Naive thymus-derived CD4-positive, alpha-beta T cell (primary cell): ENCODE measurements at places on chromosomes 1 and 21.

- DNase-seq, result no peak
These were observed 1.5 kb downstream of the CORT start for GRCh38 chr1:10451287-10451686.

- DNase-seq, result no peak
These were observed 38.1 kb upstream of the VWA5B1 start for GRCh38 chr1:20252587-20252986.

GRCh38 chr1:23589585-23589986, 30.3 kb upstream of the ID3 start:
- DNase-seq, result no peak

- no peak for DNase-seq
These were observed 83.4 kb downstream of the USP24 start for GRCh38 chr1:55131801-55132200.

DNA sequence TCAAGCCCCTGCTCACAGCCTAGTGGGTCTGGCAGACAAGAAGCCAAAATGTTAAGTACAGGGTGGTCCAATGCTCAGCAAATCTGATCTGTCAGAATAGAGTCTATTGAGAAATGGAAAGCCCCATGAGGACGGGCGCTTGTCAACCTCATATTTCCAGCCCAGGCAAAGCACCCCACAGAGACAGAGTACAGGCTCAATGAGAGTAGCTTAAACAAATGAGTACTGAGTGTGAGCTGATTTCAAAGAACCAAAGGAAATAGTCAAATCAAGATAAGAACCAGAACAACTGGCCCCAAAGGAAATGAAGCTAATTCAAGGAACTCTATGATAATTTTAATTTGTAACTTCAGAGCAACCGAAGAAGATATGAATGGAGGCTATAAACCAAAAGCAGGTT, 44.6 kb upstream of the SLC30A1 start:
- DNase-seq, result no peak

GRCh38 chr1:84883286-84883685, 9.7 kb downstream of the LPAR3 start:
- no peak for DNase-seq

DNA sequence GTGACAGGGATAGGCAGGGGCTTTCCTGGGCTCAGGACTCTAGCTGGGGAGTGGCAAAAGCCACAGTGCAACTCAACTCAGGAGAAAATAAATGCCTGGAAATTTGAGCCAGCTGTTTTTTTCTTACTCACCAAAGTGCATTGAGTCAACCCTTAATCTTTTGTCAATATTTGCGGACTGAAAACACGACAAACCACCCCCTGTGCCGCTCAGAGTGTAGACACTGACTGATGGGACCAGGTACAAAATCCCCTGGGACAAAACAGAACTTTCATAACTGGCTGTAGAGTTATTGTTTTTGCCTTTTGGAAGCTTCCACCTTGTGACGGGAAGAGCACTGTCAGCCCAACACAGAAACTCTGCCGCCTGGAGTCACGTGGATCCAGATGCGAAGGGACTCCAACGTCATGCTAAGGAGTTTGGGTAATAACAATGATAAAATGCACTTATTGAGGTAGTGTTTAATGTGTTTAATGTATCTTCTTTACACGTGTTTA, 164.6 kb downstream of the PLPP3 start:
- no peak for DNase-seq

- no peak for DNase-seq
These were observed 50.2 kb downstream of the LPAR3 start for GRCh38 chr1:84842748-84843231.

DNA sequence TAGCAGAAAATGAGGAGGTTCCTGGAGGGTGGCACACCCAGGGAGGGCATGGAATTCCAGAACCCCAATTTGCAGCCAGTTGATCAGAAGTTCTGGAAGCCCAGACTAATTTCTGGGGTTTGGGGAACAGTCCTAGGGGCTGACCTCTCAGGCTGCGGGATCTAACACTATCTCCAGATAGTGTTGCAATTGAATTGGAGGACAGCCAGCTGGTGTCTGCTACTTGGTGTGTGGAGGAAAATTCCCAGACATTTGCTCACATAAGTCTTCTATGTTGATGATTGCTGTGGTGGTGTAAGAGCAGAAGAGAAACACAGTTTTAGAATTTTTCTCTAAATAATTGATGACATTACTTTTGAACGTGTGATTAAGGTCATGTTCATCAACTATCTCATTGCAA, 154.3 kb upstream of the RNPC3 start:
- no peak for DNase-seq

GRCh38 chr1:56311766-56312165, 267.6 kb downstream of the PLPP3 start:
- DNase-seq, result no peak

GRCh38 chr1:36217670-36218069, 6.6 kb upstream of the THRAP3 start:
- DNase-seq, result no peak

- no peak for DNase-seq
These were observed 448.0 kb downstream of the KCNT2 start for GRCh38 chr1:196160066-196160795.

DNA sequence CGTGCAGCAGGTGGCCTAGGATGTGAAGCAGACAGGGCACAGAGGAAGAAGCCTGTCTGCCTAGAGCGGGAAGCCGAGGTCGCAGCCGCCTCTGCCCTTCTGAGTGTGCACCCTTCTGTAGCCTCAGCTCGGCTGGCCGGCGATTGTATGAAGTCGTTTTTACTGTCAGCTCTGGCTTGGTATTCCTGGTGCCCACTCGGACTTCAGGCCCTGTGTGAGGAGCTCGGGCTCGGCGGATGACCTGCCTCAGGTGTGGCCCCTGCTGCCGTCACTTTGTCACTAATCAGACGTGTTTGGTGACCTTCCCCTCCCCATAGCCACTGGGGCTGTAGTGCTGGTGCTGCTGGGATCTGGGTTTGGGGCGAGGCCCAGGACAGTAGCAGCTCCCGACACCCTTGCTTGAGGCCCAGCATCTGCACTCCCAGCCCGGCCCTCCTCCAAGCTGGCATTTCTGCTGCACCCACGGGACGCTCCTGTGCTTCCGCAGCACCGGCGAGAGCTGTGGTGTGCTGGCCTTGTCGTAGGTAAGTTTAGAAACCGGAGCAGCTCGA, 18.1 kb downstream of the SLX9 start:
- DNase-seq, result no peak

DNA sequence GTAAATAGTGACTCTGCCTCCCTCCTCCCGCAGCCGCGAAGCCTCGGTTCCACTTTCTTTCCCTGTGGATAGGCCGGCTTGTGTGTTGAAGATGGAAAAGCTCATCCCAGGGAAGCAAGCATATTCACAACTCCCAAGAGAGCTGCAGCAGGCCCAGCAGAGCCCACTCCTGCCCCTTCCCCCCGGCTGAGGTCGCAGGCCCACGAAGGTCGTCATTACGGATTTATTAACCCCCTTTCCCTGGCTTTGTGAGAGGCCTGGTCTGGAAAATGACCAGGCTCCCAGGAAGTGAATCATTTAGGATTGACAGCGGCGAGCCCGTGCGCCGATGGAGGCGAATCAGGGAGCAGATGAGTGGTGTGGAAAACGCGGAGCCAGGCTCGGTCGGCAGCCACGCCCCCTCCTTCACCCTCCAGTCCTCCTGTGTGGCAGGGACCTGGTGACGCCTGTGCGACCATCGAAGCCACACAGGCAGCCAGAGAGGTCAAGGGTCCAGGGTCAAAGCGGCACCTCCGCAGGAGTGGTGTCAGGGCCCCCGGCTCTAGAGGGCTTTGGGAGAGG, 93.4 kb downstream of the PRDM16 start:
- DNase-seq, result no peak

DNA sequence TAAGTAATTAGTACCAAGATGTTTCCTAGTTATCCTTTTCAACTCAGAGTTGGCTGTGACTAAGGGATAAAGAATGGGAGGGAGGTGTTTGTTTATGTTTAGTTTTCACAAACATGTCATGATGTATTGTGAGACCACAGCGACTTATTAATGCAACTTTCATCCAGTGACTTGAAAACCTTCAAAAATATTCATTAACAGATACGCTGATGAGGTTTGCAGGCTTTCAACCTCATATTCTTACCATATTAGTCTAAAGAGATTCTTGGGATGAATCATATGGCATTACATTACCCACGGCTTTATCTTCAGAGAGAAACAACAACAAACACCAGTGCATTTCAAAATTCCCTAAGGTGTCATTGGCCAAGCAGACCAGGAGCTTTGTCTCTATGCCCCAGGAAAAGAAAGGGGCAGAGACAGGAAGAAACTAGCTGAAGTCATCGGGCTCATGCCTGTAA, 36.4 kb downstream of the PALMD start:
- DNase-seq, result no peak

GRCh38 chr1:2400950-2401649, 9.5 kb downstream of the RER1 start:
- DNase-seq, result no peak

DNA sequence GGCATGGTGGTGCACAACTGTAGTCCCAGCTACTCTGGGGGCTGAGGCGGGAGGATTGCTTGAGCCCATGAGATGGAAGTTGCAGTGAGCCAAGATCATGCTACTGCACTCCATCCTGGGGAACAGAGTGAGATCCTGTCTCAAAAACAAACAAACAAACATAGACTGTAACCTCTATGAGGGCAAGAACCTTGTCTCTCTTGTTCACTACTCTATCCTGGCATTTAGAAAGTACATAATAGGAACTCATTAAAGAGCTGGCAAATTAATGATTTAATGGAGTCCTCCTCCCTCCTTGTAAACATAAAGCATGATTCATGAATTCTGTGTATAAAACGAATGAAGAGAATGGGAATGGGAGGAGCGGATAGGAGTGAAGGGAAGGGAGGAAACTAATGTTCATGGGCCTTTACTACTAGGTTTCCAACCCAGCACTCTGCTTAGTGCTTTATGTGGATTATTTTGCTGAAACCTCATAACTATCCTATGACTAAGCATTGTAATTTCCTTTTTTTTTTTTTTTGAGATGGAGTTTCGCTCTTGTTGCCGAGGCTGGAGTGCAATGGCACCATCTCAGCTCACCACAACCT, 8.6 kb downstream of the LMOD1 start:
- no peak for DNase-seq

- no peak for DNase-seq
These were observed 4.9 kb downstream of the TMEM9 start for GRCh38 chr1:201149400-201149799.

DNA sequence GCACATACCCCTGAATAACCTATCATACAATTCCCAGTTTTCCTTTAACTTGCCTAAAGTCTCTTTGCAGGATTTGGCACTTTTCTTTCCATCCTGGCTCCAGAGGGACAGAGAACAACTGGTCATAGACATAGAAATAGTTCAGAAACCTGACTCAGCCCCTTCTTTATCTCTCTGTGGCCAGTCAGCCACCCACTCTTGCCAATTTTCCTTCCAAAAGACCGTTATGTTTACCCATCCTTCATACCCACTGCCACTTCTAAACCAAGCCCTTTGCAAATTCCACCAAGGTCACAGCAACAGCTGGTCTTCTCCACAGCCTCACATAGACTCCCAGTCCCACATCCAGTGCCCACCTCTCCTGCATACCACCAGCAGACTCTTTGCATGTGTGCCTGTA, 127.2 kb upstream of the FGGY start:
- DNase-seq, result no peak

- DNase-seq, result no peak
These were observed 93.2 kb downstream of the ARHGEF10L start for GRCh38 chr1:17632541-17633184.

GRCh38 chr1:175222296-175222938, 29.8 kb upstream of the KIAA0040 start:
- no peak for DNase-seq

- peak; percentile 56 for DNase-seq
These were observed 12.5 kb downstream of the RPS6KA1 start for GRCh38 chr1:26541816-26542711.

DNA sequence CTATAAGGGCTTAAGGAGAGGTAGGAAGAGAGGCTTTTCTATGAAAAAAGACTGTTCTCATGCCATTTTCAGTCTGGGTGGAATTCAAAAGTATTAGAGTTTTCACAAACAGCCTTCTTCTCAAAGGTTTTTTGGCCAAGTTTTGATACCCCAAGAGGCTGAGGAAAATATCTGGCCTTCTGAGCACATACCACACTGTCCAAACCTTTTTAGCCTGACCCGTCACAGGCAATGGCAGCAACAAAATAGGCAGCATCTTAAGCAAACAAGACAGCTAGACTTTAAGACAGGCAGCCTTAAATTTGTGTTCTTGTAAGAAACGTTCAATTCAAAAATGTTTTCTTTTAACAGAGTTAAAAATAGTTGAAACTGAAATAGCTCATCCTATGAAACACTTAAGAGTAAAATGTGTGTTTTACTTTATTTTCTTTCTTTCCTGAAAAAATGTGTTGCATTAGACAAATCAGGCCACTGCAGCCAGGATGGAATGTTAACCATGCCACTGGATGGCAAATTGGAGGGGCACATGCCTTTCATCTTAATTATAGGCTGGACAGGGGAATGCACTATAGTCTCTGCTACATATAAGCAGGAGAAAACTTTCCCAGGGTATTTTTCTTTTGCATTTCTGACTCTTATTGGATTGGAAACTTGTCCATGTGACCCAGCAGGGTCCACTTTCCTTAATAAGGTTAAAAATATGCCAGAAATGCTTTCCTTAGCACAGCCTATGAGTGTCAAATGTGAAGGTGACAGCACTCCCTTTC, 315.0 kb downstream of the TGFB2 start:
- DNase-seq, result no peak

DNA sequence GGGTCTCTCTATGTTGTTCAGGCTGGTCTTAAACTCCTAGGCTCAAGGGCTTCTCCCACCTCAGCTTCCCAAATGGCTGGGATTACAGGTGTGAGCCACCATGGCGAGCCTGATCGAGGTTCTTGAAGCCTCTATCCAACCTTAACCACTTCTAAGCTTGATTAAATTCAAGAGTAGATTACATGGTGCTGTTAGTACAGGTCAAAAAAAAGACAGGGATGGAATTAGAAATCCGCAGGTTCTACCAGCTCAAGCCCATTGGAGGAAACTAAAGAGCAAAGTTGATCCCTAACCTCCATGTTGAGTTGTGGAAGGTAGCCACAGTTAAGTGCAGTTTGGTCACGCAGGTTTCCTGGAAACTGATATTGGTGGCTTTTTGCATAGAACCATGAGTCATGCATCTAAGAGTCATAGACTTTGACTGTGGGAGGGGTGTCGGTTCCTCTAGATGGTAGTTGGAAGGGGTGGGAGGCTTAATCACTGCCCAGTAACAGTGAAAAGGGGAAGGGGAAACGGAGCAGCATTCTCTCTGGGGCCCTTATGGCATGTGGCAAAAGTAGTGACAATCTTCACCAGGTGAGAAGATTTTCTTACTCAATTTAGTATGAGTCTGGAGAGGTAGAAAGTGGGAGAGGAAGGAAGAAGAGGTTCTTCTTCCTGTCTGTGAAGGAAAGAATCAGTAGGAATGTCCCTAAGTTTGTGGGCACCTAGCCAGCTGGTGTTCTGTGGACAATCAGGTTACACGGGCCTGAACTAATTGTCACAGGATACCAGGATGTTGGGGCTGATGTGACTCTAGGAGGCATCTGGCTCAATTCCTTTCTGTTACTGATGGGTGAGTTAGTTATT, 7.0 kb downstream of the CD53 start:
- DNase-seq, result no peak

GRCh38 chr21:40736145-40736544, 110.8 kb downstream of the DSCAM start:
- no peak for DNase-seq
